ENCODE measurements at places on chromosomes 5 and 9.
A peak's percentile ranks its signal among the peaks of the same experiment; 100 is the strongest.

DNA sequence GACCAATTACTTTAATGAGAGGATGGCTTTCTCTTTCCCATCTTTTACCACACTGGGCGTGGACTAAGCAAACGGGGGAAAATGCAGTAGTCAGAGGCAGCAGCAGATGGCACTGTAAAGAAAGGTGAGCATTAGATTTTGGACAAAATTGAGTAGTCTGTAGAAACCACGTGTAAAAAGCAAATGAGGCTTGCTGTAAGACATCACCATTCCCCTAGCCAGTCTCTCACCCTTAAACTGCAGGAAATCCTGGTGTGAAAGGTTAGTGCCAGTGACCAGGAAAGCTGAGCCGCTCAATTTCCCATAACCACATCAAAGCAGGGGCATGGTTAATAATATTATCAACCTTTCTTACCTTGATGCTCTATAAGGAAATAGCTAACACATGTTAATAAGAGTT lies 31.8 kb downstream of the SPATA31C2 start:
- DNase-seq, result no peak

- no peak for DNase-seq
Measured at GRCh38 chr5:162699361-162699760, 631.8 kb downstream of the GABRG2 start.

GRCh38 chr9:113903514-113904077 lies 27.5 kb downstream of the ZNF618 start:
- no peak for DNase-seq

DNA sequence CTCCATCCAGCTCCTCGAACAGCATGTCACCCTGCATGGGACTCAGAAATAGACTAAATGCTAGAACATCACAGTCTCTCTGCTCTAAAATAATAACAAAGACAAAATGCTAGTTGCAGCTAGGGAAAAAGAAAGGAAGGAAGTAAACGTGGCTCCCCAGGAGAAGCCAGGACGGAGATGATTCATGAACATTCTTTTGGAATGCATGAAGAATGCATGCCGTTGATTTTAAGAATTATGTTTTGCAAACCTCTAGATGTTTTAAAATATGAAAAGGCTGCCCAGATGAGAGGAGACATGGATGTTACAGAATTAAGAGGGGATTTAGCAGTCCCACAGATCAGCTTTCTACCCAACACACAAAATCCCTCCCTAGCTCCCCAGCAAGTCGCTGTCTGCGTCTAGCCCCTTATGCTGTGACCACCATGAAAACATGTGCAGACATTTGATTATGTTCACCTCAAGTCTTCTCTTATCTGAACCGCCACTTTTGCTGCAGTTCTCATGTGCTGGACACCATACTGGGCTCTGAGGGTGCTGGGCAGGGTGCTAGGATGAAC lies 139.4 kb upstream of the LMX1B start:
- DNase-seq, result no peak

- no peak for DNase-seq
Measured at GRCh38 chr5:98962587-98962986, 33.8 kb upstream of the CHD1 start.

DNA sequence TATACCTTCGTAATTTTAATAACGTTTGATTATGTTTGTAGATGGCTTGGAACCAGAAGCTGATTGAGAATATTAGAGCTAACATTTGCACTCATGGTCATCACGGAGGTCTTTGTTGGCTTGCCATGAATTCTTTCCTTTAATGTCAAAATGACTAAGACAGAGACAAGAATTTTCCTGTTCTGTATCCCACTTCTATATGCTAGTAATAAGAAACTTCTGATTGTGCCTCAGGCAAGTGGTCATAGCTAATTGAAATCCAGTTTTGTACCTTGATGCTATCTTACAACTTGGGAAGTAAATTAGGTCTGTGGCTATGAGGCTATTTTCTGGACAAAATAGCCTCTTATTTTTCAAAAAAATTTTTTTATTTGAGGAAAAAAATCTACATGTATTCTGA lies 167.6 kb downstream of the RANBP17 start:
- no peak for DNase-seq

- no peak for DNase-seq
Measured at GRCh38 chr9:93930070-93930469, 25.1 kb downstream of the BARX1 start.

- peak; percentile 71 for DNase-seq
Measured at GRCh38 chr5:149268928-149269557, 2.6 kb upstream of the AFAP1L1 start.

GRCh38 chr9:110142868-110143481 lies 65.0 kb downstream of the C9orf152 start:
- no peak for DNase-seq

DNA sequence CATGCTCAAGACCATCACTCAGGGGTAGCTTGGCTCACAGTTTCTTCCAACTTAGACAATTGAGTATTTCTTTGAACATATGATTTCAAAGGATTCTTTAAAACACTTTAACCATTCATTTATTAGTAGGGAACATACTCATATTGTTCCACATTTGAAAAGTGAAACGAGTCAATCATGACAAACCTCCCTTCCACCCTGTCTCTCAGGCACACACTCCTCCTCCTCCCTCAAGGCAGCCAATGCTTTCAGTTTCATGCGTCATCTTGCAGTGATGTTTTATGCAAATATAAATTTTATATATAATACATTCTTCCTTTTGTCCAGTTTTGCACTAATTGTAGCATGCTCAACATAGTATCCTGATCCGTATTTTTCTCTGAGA lies 126.0 kb upstream of the BOD1 start:
- peak; percentile 79 for DNase-seq

DNA sequence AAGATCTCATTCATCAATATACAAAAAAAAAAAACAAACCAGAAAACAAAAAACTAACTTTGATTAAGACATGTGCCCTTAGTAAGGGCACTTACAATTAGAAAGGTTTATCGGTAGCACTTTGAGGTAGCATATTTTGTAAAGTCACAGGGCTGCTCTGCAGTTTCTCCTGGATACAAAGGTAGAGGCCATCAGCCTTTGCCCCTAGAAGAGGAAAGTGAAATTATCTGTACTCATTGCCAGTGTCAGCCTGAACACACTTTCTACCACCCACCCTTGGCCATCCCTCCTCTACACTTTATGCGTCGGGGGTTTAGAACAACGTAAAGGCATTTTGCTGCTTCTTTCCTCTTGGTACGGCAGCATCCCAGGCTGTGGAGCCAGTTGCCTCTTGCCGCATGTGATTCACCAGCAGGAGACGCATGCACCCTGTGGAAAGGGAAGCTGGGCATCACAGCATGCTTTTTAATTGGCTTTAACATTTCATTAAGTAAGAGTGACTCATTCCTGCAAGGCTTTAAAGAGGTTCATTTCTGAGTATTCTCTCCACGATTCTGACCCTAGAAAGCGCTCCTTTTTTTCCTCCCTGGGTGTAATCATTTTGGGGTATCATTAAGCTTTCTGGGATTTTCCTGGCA lies 84.6 kb downstream of the CEMIP2 start:
- DNase-seq, result no peak

All from GM10248 (cell line).